Fibroblast of gingiva (primary cell): ENCODE measurements at places on chromosomes 3 and 15.

DNA sequence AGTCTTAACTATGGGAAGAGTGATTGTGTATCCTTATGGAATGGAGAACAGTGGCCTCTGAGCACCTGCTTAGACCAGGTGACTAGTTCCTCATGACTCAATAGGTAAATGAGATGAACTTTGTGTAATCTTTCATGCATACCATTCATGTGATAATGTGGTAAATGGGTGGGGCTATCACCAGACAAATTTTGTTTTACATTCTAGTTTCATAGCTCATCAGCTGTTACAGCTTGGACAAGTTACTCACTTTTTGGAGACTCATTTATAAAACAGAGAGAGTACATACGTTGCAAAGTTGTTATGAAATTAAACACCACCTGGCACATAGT lies 103.7 kb upstream of the TGFBR2 start:
- DNase-seq: no peak

- DNase-seq: no peak
Measured at GRCh38 chr3:26623419-26624208, 1.0 kb downstream of the LRRC3B start.

DNA sequence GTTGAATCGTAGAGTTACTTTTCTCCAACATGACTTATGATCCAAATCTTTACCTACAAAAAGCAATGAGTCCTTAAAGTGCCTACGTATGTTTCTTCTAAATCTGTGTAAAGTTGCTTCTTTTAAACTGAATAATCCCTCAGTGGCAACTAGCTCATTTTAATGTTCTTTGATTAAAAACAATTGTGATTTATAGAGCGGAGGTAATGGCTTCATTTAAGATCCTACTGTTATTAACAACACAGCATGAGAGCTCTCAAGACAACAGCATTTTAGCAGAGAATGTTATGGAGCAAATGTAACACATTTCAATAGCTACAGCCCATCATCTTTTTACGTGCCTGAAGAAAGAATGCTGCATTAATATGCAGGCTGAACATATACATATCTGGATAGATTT lies 55.3 kb upstream of the VGLL3 start:
- no peak for DNase-seq

DNA sequence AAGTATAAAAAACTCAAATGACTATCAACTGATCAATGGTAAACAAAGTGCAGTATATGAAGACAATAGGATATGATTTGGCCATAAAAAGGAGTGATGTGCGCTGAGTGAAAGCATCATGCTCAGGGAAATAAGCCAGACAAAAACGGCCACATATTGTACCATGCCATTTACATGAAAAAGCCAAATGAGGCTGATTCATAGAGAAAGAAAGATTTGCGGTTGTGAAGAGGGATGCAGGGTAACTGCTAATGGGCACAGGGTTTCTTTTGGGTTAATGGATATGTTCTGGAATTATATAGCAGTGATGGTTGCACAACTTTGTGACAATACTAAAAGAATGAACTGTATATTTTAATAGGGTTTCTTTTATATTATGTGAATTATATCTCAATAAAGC lies 877.2 kb upstream of the CFAP20DC start:
- DNase-seq: no peak

DNA sequence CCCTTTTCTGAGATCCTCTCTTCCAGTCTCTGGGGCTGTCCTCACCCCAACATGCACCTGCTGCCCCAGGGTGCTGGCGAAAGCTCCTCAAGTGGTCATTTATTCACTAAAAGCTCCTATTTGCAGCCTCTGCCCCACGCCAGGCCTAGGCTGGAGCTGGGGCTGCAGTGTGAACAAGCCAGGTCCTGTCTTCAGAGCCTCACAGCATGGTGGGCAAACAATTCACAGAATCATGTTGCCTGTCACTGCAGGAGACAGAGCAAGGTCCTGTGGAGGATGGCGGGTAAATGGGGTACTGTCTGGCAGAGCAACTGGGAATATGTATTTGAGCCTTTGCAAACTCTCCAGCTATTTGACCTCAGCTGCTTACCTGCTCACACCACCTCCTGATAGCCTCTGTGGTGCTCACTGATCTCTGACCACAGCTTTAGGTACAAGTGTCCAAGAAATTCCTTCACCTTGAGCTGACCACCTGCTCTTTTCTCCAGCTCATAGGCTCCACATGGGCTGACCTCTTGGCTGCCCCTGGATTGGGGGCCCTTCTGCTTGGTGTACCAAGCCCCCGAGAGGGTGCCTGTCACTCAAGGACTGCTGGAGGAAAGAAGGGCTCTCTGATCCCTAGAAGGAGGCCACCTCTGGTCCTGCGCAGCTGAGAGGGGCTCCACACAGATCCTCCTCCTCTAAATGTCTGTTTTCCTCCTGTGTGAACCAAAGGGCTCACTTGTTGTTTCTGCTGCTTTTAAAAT lies 35.6 kb downstream of the AMOTL2 start:
- no peak for DNase-seq

GRCh38 chr15:25718169-25718536 lies 145.0 kb downstream of the ATP10A start:
- no peak for DNase-seq

- no peak for DNase-seq
Measured at GRCh38 chr15:31463521-31464102, 137.0 kb downstream of the KLF13 start.

GRCh38 chr3:171749124-171749523 lies 61.2 kb downstream of the PLD1 start:
- DNase-seq: no peak

DNA sequence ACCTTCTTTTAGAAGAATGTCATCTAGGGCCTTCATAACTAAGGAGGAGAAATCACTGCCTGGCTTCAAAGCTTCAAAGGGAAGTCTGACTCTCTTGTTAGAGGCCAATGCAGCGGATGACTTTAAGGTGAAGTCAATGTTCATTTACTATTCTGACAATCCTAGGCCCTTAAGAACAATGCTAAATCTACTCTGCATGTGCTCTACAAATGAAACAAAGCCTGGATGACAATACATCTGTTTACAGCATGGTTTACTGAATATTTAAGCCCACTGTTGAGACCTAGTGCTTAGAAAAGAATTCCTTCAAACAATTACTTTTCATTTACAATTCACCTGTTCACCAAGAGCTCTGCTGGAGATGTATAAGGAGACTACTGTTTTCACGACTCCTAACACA lies 160.4 kb upstream of the EPHA3 start:
- no peak for DNase-seq

- no peak for DNase-seq
Measured at GRCh38 chr3:152127058-152127457, 141.7 kb upstream of the MBNL1 start.

- DNase-seq: no peak
Measured at GRCh38 chr15:72127724-72128322, 9.6 kb downstream of the SENP8 start.

- no peak for DNase-seq
Measured at GRCh38 chr15:51801391-51801835, 28.0 kb upstream of the TMOD3 start.

DNA sequence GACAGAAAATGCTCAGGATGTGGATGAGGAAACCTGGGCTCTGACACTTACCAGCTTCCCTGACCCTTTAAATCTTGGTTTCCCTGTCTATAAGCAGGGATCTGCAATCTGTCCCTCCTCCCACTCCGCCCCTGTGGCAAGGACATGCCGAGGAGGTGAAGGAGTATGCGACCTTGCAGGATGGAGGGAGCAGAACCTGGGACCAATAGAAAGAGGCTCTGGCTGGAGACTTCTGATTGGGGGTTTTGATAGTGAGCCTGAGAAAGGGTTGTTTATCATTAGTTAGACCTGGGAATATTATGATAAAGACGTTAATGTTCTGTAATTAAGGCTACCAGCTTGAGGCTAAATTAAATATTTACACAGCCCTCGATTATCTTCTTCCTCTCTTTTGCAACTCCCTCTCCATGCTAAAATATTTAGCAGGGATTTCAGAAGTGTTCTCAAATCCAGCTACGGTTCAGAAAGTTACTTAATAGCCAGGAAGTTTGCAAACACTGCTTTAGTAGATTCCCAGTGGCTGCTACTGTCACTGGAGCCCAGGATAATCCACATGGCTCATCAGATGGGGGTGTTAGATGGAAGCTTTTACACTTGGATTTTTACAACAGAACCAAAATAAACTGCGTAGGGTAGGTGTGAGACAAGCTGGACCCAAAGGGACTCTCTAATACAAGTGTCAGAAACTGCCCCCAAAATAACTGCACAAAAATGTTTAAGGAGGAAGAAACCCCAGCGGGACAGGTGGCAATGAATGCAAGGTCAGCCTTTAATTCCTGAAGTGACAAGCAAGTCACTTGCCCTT lies 9.2 kb upstream of the PAQR5 start:
- no peak for DNase-seq

- DNase-seq: peak; percentile 61
Measured at GRCh38 chr3:194577986-194578905, 55.0 kb downstream of the TMEM44 start.

- DNase-seq: no peak
Measured at GRCh38 chr15:41285285-41285684, 47.1 kb downstream of the OIP5 start.

GRCh38 chr3:43885908-43886618 lies 195.3 kb downstream of the ABHD5 start:
- no peak for DNase-seq

- DNase-seq: peak; percentile 53
Measured at GRCh38 chr15:75508840-75509532, 57.5 kb upstream of the SIN3A start.

DNA sequence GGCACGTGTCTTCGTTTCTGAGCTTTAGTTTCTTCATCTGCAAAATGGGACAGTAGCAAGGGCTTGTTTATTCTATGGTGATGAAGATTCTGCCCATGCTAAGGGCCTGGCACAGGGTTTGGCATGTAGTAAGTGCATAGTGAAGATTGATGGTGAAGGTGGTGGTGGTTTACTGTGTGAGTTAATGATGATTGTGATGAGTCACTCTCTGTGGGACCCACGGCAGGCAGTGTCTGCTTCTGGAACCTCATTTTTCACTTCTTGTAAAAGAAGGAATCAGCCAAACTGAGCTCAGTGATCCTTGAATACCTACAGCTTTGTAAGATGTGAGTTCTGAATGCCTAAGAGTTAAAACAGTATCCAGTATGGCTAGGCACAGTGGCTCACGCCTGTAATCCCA lies 86.2 kb upstream of the LRTM1 start:
- no peak for DNase-seq

- no peak for DNase-seq
Measured at GRCh38 chr3:96814651-96815567, 515 bp downstream of the EPHA6 start.

GRCh38 chr3:53534676-53535400 lies 40.4 kb downstream of the CACNA1D start:
- no peak for DNase-seq

GRCh38 chr3:108406661-108407206 lies 103.7 kb downstream of the MYH15 start:
- peak; percentile 65 for DNase-seq

DNA sequence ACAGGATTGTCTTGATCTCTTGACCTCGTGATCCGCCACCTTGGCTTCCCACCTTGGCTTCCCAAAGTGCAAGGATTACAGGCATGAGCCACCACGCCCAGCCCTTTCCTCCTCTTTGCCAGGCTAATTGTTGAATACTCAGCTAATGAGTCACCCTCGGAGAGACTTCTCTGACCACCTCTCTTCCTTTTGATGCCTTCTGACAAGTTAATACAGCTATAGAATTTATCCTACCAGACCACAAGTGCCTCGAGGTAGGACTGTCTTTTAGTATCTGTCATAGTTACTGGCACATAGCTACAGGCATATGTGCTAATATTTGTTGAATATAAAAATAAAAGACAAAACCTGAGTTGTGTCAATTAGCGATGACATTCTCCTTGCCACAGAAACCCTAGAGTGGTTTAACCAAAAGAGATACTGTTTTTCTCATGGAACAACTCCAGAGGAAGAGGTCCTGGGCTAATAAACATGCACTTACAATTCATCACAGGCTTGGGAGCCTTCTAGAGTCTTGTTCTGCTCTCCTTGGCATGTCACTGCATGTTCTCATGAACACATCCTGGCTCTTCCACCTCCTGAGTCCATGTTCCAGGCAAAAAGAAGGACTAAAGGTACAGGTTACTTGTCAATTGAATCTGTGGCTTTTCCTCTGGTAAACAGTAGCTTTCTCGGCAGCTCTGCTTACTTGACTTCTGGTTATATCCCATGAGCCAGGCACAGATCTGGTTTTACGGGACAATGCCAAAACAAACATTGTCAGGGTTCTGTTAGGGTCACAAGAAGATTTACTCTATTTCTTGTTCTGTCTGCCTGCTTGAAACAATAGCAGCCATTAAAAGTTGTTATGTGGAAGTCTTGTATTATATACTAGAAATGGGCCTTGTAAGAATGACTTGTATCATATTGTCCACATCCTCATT lies 332.3 kb downstream of the THSD4 start:
- no peak for DNase-seq

DNA sequence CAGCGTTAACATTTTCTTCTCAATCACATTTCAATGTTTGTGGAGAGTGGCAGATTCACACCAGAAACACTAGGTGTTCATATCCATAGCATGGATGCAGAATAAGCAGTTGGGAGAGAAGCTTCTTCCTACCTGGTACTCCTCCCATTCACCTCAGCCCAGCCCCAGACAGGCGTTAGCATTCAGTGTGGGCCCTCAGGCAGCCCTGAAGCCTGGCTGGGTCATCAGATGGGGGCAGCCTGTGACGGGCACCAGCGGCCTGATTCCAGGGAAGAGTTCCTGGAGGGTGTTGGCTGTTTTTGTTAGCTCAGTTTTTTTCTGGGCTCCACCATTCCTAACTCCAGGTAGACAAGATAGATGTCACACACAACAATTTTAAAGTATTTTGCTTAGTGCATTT lies 31.1 kb downstream of the APH1B start:
- no peak for DNase-seq

DNA sequence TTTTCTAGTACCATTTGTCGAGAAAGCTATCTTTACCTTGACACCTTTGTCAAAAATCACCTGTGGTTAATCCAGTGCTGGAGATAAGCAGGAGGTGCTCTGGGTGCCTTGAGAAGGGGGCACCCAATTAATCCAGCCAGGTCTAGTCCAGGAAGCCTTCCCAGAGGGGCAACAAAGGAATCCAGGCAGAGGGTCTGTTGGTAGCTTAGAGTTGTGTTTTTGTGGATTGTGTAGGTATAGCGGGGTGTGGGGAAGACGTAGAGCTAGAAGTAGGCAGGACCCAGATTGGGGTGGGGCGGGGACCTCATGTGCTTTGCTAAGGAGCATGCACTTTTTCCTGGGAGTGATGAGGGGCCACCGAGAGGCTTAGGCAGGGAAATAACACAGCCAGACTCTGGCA lies 6.0 kb upstream of the PIGZ start:
- no peak for DNase-seq

DNA sequence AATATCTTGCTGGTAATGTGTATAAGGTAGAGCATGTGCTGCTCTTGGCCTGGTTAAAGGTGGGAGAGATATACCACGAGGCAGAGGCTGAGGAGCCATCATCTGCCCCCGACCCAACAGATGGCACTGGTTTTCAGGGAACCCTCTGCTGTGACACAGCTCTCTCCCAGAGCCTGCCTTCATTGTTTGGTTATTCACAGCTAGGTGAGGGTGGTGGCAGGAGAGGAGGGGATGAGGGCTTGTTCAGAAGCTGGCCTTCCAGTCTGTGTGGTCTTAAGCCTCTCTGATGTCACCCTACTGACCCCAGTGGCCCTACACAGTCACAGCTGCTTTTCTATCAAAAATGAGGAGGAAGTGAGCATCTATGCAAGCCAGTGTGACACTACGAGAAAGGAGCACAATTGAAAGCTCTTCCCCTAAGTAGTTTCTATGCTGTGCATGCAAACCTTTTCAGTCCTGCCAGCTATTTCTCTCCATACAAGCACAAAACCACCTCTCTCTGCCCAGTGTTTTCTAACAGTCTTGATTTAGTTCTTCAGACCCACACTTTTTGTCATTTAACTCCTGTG lies 258.4 kb upstream of the AGTR1 start:
- no peak for DNase-seq

- DNase-seq: peak; percentile 39
Measured at GRCh38 chr15:62059816-62060112, 483 bp downstream of the VPS13C start.
